Kasumi-1 (cell line): ENCODE measurements at places on chromosomes 2 and 18.

GRCh38 chr2:48419884-48420511 is 110.0 kb upstream of the STON1 start:
- no peak for DNase-seq

GRCh38 chr2:178998539-178998938 is 51.4 kb downstream of the CCDC141 start:
- no peak for DNase-seq

DNA sequence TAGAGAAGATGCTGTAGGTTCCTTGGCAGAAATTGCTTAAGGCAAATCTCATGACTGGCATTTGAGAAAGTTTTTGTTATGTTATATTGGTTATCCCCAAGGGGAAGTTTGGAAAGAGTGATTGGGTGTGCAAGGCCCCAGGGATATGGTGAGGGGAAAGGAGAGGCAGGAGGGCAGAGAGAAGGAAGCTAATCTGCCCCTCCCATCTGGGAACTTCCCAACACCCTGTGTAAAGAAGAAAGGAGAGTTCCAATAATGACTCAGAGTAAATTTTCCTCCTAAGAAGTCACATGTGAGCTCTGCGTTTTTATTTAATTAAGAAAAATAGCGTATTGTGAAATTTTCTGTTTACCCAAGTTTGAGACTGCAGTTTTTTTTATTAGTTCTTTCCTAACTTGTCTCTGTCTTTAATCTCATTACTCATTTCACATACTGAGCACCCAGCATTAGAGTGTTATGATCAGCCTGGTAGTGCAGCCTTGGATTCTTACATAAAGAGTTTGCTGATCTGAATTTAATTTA is 3.1 kb upstream of the KYNU start:
- DNase-seq, result no peak

DNA sequence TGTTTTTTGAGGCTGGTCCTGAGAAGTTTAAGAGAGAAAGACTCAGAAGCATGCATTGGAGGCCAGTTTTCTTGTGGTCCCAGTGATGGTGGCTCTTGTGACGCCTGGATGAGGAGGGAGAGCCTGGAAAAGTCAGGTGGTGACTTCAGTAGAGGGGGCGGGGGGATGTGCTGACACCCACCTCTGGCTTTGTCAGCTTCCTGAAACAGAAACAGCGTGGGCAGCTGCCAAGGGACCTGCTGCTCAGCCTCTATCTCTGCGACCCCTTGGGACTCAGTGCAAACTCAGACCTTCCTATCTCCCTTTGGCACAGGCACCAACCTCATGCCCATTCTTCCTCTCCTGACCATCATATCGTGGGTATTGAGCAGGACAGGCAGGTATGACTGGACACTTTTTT is 6.4 kb downstream of the TGFBRAP1 start:
- no peak for DNase-seq

GRCh38 chr2:19643117-19643518 is 258.7 kb downstream of the TTC32 start:
- DNase-seq, result no peak

GRCh38 chr18:44811572-44812125 is 131.0 kb downstream of the SETBP1 start:
- no peak for DNase-seq

DNA sequence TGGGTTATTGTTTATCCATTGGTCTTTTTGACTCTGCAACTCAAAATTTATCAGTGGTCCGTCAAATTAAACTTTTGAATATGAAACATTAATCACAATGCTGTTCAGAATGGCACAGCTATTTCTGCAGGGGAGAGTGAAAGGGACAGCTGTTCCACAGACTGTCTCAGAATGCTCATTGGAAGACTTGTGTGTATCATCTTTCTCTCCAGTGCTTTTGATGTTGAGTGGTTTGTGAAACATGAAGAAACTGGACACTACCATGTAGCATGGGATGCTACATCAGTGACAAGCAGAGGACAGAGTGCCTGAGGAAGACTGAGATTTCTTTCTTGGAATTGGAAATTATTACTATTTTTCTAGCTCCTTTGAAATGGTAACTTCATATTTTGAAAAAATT is 115.7 kb downstream of the PLCL1 start:
- DNase-seq, result no peak

DNA sequence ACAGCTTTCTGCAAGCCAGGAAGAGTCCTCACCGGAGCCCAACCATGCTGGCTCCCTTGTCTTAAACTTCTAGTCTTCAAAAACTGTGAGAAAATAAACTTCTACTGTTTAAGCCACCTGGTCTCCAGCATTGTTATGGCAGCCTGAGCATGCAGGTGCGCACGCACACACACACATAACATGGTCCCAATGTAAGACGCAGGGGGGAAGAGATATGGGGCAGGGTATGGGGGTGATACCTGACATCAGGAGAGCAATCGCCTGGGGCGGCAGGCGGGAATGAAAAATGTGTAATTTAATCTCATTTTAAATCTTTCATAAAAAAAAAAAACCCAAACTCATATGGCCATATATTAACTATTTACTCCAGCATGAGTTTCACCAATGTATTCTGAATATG is 18.0 kb downstream of the HJURP start:
- no peak for DNase-seq

- DNase-seq, result no peak
These were observed 145.0 kb downstream of the UBE2E3 start for GRCh38 chr2:181125359-181125758.

GRCh38 chr2:170024721-170025120 is 153.2 kb upstream of the MYO3B start:
- no peak for DNase-seq

DNA sequence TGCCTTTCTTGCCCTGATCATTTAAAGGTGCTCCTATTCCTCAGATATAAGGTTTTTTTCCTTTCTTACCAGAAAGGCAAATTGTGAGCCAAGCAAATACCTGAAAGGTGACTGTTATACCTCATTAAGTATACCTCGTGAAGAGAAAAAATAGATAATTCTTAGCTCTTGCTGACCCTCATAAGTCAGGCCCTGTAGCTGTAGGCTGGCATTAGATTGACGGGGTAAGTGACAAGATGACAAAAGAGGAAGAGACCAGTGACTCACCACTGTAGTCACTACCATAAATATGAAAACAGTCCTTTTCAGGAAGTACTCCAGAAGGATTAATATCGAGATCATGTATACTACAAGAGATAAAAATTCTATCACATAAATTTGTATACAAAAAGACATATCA is 104.6 kb downstream of the PTPN4 start:
- DNase-seq, result peak; percentile 89

- no peak for DNase-seq
These were observed 57.4 kb downstream of the COPS8 start for GRCh38 chr2:237143118-237143517.

- DNase-seq, result no peak
These were observed 96.5 kb downstream of the NDUFA10 start for GRCh38 chr2:239928391-239929350.

DNA sequence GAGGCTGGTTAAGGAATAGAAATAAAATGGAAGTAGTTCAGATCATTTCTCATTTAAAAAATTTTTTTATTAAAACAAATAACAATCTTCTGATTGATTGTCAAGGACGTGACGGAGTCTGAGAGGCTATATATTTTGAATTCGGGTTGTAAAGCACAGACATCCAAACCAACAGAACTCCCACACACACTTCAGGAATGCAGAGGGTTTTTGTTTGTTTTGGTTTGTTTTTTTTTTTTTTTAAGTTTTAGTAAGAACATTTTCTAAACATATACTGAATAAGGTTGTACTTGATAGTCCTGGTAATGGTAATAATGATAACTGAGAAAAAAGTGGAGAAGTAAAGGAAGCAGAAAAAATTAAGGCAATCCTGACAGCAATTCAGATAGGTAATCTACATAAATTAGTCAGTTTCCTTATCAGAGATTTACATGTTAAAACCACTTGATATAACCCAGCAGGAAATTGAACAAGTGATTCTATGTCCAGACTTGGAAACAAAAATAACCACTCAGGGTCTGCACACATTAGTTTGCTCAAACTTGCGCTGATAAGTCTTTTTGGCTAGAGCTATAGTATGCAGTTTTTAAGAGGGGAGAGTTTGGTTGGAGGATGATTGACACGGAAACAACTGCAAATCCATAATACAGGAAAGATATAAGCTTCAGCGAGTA is 51.5 kb upstream of the CTAGE1 start:
- DNase-seq, result no peak

DNA sequence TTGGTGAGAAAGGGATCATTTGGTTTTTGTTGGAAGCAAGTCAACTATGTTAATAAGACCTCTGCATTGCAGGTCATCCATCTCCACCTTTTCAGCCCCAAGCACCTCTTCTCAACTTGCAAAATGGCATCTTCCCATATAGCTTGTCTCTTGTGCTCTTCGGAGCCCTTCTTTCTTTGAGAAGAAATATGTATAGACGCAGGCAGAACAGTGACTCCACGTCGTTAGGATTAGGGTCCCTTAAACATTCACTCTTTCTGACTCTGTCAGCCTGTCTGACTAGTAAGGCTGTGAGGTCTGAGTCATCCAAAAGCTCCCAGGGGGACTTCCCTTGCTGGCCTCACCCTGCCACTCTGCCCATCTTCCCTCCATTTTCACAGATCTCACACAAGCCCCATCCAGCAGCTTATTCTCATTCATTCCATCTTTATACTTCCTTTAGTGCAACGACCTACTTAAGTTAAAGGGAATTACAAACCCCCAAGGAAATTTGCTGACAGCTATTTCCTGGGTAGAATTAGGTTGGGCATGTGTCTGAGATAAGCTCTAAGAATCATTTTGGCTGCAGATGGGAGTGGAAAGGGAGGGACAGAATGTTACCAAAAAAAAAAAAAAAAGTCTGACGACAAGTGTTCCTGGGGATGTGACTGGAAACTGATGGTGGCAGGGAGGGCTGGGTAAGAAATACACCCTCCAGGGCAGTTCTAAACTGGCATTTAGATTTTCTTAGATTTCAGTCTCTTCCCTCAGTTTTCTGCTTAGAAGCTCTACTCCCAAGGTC is 37.7 kb upstream of the MEX3C start:
- peak; percentile 15 for DNase-seq

- no peak for DNase-seq
These were observed 8.8 kb downstream of the CYB5A start for GRCh38 chr18:74282755-74283554.

GRCh38 chr2:150586858-150587257 is 99.4 kb upstream of the RND3 start:
- no peak for DNase-seq

DNA sequence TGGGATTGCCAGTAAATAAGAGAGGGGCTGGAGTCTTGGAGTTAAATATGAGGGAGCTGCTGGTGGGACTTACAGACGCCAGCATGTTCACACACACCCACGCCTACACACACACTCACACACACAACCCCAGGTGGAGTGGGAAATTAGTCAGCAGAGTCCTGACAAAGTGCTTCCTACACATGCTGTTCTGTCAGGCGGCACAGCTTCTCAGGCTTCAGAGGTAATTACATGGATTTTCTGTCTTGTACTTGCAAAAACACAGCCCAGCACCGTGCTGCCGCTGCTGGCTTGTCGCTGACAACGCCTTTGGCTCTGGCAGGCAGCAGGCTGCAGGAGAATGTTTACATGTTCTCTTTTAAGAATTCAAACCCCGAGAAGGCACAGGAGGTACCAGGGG is 1186.3 kb upstream of the CELF4 start:
- no peak for DNase-seq

- no peak for DNase-seq
These were observed 259.8 kb upstream of the SALL3 start for GRCh38 chr18:78719821-78720220.

- no peak for DNase-seq
These were observed 57.0 kb downstream of the TTC32 start for GRCh38 chr2:19844750-19845149.
